ENCODE measurements at places on chromosomes 7 and 10. TPM values are rescaled to one million over a fixed set of nuclear protein-coding genes. Genes with fewer than 3 reads are reported as not detected.

FBXO24 gene
- total RNA-seq, result 0.54 TPM

HOXA1 gene
- total RNA-seq, result 0.24 TPM

MAGI2 gene
- 0.31 TPM for total RNA-seq

ADIRF gene
- not detected for total RNA-seq

DNA sequence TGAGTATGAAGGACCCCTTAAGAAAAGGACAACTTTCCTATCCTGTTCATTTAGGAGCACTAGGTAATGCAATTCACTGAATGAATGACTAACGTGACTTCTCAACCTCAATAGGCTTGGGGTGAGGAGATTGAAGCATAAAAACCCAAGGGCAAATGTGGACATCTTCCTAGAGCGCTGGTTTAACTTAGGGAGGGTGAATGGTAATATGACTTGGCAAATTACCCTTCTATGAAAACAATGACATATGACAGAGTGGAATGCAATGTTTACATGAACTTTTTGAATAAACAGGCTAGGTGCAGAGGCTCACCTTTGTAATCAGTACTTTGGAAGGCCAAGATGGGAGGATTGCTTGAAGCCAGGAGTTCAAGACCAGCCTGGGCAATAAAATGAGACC is 83.9 kb upstream of the ANK3 start:
- no peak for DNase-seq

DNA sequence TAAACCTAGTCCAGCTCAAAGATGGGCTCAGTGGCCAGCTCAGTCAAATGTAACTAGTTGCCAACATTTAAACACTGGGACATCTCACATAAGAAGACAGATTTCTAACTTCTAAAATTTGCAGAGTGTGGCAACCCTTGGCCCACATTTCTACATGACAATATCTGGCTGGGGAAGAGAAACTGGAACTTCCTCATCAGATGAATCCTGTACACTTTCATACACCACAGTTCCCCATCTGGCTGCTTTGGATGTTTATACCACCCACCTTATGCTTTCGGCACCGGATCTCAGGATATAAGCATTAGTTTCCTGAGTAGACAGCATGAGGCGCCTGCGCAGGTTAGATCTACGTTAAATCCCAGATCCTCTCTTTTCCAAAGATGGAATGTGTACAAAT is 199.3 kb downstream of the PRKG1 start:
- no peak for DNase-seq

GRCh38 chr10:21293518-21294356 is 231.7 kb downstream of the SKIDA1 start:
- no peak for DNase-seq

DNA sequence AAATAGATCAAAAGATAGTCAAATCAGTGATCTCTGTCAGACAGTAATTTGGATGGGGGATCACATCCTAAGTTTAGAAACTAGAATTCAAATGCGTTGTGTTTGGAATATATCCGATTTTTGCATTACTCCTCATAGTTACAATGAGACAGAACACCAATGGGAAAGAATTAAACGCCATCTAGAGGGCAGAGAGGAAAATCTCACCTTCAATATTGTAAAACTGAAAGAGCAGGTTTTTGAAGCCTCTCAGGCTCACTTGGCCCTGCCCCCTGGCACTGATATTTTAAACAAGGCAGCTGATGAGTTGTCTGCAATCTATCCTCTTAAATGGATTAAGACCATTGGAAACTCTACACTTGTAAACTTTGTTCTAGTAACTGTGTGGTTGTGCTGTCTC is 17.7 kb downstream of the FRG2B start:
- DNase-seq, result no peak

DNA sequence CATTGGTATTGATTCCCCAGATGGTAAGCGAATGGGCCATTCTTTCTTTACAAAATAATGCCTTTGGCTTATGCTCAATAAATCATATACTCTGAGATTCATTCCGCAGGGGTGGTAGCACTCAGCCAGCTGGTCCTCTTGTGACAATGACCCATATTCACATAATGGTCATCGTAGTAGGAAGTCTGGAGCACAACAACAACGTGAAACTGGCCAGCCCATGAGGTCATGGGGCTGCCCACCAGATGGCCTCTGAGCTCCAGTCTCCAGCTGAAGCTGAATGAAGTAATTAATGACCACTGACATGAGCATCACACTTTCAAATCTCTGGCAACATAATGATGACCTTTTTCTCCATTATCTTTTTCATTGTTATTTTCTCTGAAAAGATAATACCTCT is 42.3 kb upstream of the SORCS1 start:
- DNase-seq, result no peak

DNA sequence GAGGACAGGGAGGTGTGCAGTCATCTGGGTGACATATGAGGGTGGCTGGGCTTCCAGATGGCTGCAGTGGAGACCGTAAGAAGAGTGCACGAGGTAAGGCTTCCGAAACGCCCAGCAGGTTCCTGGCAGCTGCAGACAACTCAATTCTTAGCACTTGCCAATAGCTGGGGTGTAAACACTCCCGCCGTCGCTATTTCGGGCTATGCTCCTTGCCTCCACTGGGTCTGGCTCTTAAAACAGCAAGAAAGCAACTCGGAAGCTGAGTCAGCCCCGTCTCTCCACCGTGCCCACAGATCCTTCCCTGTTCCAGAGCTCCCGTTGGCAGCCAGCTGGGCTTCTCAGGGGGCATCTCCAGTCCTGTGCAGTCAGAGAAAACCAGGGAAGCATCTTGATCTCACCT is 6.1 kb upstream of the PDGFA start:
- no peak for DNase-seq

DNA sequence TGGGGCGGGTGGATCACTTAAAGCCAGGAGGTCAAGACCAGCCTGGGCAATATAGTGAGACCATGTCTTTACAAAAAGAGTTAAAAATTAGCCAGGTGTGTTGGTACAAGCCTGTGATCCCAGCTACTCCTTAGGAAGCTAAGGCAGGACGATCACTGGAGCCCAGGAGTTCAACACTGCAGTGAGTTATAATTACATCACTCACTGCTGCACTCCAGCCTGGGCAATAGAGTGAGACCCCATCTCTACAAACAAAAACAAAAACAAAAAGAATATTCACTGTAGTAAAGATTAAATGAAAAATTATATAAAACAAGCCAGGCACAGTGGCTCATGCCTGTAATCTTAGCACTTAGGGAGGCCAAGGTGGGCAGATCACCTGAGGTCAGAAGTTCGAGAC is 1047.6 kb upstream of the AUTS2 start:
- no peak for DNase-seq

DNA sequence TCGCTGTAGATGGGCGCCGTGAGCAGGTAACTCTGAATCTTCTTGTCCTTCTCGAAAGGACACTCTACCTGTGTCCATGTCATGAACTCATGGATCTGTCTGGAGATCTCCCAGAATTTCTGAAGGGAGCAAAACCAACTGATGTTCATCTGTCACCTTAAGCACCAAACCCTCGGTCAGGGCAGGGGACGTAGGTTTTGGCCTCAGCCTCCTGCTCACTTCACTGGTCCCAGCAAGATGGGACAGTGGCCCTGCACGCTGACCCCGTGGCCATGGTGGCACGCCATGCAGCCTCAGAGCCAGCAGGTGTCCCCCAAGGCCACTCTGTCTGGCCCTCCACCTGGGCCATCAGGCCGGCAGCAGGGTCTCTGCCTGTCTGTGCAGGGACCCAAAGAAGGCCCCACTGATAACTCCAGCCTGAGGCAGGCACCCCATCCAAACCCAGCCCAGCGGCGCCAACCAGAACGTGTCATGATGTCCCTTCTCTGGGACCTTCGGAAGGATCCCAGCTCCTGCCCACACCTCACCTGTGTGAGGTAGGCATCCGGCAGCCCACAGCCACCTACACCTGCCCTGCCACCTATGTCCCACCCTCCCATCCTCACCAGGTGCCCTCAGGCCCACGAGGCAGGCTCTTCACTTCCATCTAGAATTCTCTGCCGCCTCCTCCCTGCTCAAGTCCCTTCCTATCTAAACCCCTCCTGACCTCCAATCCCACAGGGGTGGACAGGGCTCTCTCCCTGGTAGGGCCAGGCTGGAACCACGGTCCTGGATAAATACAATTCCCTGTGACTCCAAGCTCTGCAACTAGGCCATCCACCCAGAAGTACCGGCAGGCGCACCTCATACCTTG is 59.0 kb downstream of the CSGALNACT2 start:
- DNase-seq, result no peak

DNA sequence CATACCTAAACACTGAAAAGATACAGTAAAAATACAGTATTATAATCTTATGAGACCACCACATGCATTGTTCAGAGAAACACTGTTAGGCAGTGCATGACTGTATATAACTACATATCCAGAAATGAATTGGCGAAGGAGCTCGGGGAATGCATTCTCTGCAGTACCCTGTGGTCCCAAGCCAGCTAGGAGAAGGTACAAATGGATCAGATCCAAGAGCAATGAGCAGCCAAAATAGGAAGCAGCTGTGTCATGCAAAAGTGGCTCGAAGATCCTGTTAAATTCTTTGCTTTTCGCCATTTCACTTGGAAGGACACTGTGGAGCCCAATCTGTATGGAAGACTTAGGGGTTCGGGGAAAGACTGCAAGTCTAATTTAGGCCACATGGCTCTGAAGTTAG is 334.8 kb downstream of the TNS3 start:
- DNase-seq, result no peak

GRCh38 chr7:157866336-157866924 is 529.6 kb downstream of the DNAJB6 start:
- no peak for DNase-seq

- DNase-seq, result no peak
Measured at GRCh38 chr7:139582671-139583155, 59.2 kb downstream of the CLEC2L start.

All from activated naive CD8-positive, alpha-beta T cell treated with anti-CD3 and anti-CD28 coated beads for 36 hours (primary cell).